Activated CD8-positive, alpha-beta memory T cell treated with anti-CD3 and anti-CD28 coated beads for 24 hours (primary cell): ENCODE measurements at places on chromosomes 1 and 21.

DNA sequence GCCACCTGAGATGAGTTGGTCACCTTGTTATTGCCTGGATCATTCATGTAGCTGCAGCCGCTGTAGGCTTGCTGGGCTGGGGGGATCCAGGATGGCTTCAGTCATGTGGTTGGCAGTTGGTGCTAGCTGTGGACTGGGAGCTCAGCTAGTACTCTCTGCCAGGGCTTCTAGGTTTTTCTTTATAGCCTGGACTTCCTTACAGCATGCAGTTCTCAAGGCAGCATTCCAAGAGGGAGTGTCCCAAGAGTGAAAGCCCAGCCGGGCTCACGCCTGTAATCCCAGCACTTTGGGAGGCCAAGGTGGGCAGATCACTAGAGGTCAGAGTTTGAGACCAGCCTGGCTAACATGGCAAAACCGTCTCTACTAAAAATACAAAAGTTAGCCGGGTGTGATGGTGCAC is 23.7 kb upstream of the ACTL8 start:
- no peak for DNase-seq

GRCh38 chr1:198254948-198255347 is 98.2 kb downstream of the NEK7 start:
- no peak for DNase-seq

DNA sequence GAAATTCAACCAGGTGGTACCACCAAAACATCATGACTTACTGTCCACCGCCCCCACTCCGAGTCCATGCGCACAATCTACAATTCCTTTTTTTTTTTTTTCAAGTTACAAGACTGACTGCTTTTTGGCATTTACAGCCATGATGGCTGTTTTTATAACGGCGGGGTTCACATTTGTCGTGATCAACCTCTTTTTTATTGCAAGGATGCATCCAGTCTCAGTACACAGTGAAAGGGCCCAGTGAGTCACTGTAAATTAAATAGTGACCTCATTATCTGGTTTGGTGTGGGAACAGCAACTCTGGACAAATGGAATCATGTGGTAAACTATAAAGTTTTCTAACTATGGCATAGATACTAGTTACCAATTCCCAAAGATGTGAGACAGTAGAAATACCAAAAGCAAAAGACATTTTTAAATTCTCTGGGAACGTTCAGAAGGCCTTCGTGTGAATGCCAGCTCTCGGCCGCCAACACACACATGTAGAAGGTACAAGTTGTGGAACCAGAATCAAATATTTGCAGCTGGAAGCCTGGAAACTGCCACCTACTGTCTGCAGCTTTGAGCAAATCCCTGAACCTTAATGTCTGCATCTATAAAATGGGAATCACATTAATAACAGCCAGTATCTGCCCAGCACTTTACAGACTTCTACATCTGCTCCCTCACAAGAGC is 4.9 kb downstream of the GLIS1 start:
- DNase-seq, result no peak

- DNase-seq, result no peak
These were observed 652.5 kb downstream of the KIF26B start for GRCh38 chr1:245807306-245807705.

GRCh38 chr21:33286076-33286475 is 19.9 kb downstream of the IL10RB start:
- no peak for DNase-seq

- no peak for DNase-seq
These were observed 22.4 kb upstream of the KIFAP3 start for GRCh38 chr1:170096806-170097340.

DNA sequence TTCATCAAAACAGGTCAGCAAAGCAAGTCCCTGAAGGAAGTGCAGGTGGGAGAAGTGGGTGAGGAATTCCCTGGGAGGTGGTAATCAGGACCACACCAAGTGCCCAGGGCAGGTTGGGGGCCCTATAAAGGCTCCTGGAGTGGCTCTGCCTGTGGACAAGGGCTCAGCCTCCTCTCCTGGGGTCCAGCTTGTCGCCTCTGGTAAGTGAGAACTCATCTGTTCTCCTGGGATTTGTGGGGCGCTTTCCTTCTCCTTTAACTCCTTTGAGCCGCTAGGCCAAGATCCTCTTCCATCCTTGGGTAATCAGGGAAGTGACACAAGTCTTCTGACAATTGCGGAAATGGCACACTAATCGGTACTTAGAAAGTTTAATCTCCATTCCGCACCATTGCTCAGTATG is at the start of gene SPRR4:
Gene SPRR4 (plus strand): TSS at position 154 of the 400 bp plus-strand sequence. CDS start 1,243 bp downstream, outside the sequence.
- no peak for DNase-seq

GRCh38 chr1:69733061-69733460 is 165.3 kb downstream of the LRRC7 start:
- no peak for DNase-seq

GRCh38 chr1:65769636-65770035 is 23.1 kb upstream of the PDE4B start:
- no peak for DNase-seq

DNA sequence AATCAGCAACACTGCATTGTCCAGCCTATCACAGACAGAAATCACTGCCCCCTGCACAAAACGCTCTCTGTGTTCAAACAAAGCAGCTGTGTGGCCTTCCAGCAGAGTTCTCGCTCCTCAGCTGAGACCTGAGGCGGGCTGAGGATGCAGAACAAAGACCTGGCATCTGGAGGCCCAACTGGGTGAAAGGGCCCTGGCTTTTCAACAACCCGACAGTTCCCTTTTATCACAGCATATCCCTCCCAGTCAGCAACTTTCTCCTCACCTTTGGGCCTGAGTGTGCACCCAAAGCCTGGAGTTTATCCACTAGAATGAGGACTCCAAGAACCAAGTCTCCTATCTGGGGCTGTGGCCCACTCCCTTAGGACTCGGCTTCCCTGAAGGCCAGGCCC is 42.6 kb upstream of the A3GALT2 start:
- DNase-seq, result no peak

- no peak for DNase-seq
These were observed 73.6 kb downstream of the GNG12 start for GRCh38 chr1:67759692-67760029.

- DNase-seq, result no peak
These were observed 318.1 kb upstream of the VAMP3 start for GRCh38 chr1:7453038-7453437.

DNA sequence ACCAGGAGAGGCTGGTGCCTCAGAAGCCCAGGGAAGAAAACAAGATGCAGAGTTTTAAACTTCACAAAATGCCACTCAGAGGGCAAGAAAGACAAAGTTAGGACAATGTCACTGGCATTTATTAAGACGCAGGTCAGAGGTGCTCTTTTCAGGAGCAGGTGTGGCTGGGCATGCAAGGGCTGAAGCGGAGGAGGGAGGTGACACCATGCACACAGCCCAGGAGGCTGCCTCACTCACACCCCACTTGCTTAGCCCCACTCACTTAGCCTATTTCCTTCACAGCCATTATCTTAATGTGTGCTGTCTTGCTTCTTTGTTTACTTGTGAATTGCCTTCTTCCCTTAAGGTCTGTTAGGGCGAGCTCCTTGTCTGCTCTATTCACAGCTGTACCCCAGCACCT is 17.2 kb downstream of the HIVEP3 start:
- no peak for DNase-seq

DNA sequence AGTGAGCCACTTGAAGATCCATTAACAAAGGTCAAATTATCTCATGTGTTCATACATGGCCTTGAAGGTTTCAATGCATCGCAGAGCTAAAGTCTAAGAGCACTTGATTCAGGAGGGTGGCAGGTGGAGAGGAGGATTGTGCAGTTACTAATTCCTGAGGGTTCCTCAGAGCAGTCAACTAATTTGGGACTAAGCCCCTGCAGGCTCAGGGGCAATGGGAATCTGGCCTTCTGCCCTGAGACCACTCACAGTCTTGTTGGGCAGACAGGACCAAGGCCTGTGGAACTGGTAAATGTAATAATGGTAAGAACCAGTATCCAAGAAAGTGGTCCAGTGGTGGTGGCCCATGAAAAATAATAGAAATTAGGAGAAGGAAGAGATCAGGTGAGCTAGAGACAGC is 127.4 kb upstream of the HMGB4 start:
- peak; percentile 13 for DNase-seq

DNA sequence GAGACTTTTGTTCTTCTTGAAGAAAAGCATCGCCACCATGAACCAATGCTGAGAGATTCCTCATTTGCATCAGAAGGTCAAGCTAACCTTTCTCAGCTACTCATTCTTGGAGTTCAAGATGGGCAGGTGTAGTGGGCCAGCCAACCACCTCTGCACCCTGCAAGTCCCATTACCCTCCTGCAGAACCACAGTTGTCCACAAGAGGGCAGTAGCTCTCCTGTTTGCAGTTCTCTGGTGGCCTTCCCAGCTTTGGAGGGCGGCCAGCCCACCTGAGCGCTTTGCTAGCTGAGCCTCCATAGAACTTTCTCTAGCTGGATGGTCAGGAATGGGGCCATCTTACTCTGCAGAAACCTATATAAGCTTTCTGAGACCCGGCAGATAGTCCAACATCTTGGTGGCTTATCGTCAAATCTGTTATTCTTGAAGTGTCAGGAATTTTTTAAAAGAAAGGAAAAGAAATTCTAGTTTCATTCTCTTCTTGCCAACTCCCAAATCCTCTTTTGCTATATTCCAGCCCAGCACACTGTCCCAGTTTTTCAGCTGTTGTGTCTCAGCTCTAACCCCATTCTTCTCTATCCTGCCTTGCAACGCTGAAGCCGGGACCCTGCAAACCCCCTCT is 11.0 kb upstream of the LMX1A start:
- peak; percentile 93 for DNase-seq

DNA sequence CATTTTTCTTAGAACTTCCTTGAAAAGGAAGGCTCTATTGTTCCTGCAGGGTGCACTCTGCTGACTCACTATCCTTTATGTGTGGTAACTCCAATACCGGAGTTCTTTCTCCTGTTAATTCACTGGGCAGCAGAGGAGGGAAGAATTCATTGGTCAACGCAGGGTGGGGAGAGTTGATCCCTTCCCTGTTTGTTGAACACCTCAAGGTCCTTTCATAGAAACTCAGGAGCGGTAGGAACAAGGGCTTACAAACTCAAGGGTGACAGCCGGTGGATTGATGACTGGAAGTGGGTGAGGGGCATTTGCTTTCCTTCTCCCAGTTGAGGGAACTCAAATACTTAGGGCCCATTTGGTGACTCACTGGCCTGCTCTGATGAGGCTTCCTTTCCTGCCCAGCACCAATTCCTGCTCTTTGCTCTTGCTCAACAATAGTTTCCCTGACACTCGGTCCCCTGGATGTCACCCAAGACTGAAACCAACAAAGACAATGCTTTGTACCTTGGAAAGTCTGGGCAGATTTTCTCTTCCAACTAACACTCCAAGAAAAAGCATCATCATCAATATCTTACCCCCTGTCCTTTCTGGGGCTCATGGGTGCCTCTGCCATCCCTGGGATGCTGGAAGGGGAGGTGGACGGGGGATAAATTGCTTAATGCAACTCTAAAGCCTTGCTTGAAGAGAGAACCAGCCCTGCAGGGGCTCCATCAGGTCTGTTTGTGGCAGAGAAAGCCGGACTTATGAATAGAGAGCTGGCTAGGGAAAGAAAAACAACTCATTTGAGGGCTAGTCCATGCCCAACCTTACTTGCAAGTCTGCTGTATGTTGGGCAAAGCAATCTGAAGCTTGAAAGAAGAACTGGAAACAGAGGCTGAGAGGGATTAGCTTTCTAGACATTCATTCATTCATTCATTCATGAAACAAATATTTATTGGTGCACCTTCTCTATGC is 9.3 kb downstream of the SLC26A9 start:
- DNase-seq, result no peak

GRCh38 chr1:184257873-184258272 is 129.0 kb upstream of the C1orf21 start:
- DNase-seq, result no peak

- DNase-seq, result no peak
These were observed 95.3 kb upstream of the DPH5 start for GRCh38 chr1:101120868-101121267.

GRCh38 chr1:25922056-25922970 is 16.1 kb upstream of the STMN1 start:
- DNase-seq, result no peak

DNA sequence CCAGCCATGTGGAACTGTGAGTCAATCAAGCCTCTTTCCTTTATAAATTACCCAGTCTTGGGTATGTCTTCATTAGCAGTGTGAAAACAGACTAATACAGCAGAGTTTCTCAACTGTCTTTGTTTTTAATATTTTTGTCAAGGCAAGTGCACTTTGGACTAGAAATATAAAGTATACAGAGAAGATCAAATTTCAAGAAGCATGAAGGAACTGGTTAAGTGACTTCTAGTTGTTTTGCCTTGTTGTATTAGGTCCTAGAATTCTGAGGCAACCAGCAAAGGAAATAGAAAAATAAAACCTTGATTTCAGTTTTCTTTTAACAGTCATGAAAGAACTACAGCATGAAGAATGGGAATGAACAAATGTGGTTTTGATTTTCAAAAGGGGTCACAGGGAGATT is 131.1 kb upstream of the PTGFR start:
- no peak for DNase-seq
